ENCODE measurements at places on chromosomes 3 and 15. TPM values are rescaled to one million over a fixed set of nuclear protein-coding genes. Genes with fewer than 3 reads are reported as not detected.

DNA sequence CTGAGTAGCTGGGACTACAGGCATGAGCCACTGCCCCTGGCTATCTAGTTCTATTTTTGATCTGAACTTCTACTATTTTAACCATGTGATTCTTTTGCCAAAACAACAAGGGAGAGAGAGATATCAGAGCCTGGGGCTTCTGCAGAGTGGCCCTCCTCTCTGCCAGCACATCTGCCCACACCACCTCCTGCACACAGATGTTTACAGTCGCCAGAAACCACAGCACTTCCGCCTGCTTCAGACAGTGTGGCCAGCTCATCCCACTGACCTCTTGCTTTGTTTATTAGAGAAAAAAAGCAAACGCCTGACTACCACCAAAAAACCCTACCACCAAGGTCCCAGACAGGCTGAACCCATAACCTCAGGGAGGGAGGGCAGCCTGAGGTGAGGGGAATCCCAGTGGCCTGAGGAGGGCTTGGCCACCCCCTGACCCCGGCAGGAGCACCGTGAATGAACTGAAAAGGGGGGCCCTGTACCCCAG, 85.9 kb upstream of the ABHD2 start:
- DNase-seq, result no peak

Gene SEMA3F
- total RNA-seq, result 12.3 TPM

GRCh38 chr15:45827275-45827674, 192.4 kb downstream of the SQOR start:
- DNase-seq, result no peak

GRCh38 chr3:149332771-149333170, 665 bp downstream of the TM4SF18 start:
- DNase-seq, result no peak
